ENCODE measurements at places on chromosomes 6 and 20.

- DNase-seq: no peak
These were observed 7.9 kb downstream of the KIAA1755 start for GRCh38 chr20:38252292-38253288.

DNA sequence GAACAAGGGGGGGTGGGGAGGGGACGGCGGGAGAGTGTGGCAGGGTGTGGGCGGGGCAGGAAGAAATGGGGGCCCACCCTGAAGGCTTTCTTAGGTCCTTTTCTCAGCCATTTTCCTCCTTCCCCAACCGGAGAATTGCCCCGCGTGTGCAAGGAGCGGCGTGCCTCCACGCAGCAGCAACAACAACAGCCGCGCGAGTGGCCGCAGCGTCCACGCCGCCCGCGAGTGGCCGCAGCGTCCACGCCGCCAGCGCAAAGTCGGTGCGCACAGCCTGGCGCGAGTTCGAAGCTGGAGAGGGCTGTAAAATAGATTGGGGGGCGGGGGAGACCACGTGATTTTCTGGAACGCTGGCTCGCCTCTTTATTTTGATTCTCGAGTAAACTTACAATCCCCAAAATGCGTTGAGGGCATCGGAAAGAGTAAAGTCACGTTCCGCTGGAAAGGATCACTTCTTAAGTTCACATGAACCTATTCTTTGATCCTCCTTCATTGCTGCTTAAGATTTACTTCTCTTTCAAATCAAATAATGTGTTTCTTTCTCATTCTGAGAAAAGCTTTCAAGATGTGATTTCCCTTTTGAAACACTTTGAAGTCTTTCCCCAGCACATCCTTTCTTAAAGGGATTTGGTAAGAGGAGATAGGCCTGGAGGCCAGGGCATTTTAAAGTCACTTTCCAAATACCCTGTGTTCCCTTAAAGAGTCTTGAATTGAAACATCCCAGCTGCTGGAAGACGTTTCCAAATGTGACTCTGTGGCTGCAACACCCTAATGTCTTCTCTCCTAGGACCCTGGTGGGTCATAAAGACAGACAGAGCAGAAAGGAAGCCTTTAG lies 66.7 kb upstream of the ZNF217 start:
- no peak for DNase-seq

DNA sequence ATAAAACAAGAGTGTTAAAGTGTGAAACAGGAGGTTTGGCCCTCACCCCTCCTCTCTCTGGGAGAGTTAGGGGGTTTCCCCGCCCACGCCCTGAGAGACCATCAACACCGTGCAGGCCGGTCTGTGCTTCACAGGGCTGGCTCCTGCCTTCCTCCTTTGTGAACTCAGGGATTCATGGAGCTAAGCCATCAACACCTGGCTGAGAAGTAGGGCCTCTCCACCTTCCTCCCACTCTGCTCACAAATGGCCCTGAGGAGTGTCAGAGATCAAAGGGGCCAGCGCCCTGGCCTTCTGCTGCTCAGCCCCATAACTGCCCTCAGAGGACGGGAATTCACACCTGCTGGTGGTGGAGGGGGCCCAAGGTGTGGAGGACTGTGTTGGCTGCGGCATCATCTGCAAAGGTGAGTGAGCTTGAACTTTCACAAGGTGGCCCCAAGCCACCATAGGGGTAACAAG lies 88.6 kb downstream of the PSMB1 start:
- no peak for DNase-seq

GRCh38 chr6:170050591-170051041 lies 240.3 kb downstream of the DLL1 start:
- DNase-seq: no peak

DNA sequence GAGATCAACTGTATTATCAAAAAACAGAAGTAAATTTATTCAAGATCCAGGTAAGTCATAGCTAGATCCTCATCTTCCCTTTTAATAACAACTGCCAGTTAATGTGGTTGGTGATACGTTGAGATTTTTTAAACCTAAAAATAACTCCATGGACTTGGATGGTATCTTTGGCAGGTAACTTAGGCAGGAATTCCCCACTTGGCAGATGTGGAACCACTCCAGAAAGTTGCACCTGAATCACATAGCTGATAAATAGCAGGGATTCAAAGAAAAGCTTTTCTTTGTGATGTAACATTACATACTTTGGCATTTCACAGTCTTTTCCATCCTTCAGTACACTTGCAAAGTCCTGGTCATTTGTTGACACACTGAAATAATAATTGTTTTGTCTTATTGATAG lies 62.6 kb downstream of the PRPH2 start:
- DNase-seq: no peak

DNA sequence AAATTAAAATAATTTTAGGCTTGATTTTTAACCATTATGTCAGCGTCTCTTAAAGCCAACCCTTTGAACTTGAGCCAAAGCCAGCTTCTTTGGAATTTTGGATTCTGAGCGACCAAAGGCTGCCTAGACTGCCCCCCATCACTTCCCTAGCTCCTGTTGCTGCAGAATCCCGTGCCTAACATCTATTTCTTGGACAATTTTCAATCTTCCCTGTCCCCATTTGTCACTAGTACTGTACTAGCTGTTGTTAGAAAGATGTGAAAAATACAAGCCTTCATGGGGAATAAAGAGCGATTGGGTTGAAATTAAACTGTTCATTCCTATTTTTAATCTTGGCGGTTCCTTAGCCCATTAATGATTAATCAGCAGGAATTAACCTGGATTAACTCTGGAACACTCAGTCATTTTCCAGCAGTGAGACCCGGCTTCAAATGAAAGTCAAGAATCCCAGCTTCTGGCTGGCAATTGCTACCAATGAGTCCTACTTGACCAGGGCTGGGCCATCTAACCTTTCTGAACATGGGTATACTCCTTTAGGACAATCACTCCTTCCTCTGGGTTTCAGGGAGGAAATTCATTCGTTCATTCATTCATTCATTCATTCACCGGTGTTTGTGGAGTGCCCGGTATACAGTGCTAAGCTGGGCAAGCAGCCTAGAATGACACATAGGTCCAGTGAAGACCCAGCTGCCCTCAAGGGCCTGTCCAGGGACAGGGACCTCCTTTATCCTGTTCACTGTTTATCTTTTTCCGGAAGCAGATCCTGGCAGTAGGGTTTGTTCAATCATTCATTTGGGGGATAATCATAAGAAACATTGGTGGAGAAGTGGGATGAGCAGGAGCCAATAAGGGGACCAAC lies 1.4 kb upstream of the RRBP1 start:
- no peak for DNase-seq

DNA sequence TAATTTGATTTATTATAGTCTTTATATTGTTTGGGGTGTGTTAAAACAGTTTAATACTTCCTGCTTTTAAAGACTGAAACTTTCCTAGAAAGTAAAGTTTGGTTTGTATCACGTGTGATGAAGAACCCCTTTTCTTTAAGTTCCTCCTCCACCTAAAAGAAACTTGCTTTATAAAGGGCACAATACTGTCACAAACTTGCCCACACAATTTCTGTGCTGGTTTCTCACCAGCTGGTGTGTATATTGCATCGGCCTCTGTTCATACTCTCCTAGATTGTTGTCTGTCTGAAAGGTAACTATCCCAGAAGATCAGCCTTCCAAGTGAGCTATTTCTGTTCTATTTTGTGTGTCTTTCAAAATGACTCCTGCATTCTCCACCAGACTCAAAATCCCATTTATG lies 46.9 kb downstream of the ANKRD6 start:
- no peak for DNase-seq

GRCh38 chr6:25370178-25371036 lies 91.2 kb downstream of the CARMIL1 start:
- no peak for DNase-seq

GRCh38 chr6:90709431-90709996 lies 122.6 kb upstream of the MAP3K7 start:
- no peak for DNase-seq

DNA sequence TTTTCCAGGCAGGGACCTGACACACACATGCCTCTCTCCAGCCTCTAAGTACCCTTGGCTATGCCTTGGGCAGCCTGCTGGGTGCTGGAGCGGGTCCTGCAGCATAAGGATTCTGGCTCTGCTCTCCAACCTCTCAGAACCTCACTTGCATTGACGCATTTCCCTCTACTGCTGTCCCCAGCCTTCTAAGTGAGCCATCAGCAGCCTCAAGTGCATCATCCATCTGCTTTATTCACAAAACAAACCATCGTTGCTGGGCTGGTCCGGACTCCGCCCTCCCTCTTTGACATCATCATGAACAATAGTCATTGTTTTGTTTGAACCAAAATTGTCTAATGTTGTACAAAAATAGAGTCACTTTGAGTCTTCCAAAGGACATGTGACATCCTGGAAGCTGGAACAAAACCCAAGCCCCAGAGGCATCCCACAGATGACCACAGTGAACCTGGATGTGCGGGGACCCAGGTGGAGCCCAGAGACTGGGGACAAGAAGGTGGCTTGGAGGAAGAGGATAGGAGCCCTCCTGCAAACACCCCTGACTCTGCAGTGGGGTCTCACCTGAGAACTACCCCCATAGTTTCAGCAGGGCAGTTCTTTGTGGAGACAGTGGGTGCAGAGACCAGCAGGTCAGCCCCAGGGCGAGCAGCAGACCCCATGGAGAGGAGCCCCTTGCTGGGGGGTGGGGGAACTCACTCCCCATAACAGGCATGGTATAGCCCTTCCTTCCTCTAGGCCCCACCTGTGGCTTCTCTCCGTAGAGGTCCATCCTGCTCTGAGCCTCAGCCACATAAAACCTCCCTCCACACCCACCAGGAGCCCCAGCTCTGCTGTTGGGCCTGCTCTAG lies 230.1 kb downstream of the SYNDIG1 start:
- no peak for DNase-seq

- DNase-seq: no peak
These were observed 223.4 kb upstream of the MCHR2 start for GRCh38 chr6:100217225-100218012.

GRCh38 chr6:79504372-79504771 lies 32.9 kb downstream of the LCA5 start:
- DNase-seq: no peak

GRCh38 chr20:33694639-33695012 lies 8.4 kb upstream of the E2F1 start:
- DNase-seq: no peak

DNA sequence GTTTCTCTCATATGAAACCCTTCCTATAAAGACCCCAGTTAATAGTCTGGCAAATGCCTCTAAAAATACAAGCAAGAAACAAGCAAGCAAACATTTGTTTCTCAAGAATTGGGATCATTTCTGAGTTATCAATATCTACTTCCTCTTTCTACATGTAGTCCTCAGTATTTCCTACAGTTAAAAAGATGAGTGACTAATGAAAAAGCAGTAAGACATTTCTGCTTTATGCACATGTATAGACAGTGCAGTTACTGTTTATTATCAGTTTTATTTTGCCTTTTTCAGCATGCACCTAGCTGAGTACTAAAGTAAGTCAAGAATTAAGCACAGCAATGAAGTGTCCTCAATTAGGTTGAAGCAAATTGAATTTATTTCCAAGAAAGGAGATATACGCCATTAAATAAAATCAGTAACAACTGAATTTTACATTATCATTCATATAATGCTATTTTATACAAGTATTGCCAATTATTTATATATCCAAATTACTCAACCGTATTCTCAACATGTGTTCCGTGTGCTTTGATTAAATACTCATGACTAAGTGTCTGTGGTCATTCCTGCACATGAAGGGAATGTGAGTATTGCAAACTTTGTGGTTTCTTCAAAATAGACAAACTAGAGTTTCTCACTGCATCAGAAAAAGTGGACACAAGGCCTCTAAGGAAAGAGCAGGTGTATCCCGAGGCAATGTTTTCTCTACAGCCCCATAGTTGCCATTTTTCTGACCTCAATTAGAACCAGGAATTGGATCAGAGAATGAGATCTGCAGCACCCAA lies 159.3 kb upstream of the MARCKS start:
- no peak for DNase-seq

DNA sequence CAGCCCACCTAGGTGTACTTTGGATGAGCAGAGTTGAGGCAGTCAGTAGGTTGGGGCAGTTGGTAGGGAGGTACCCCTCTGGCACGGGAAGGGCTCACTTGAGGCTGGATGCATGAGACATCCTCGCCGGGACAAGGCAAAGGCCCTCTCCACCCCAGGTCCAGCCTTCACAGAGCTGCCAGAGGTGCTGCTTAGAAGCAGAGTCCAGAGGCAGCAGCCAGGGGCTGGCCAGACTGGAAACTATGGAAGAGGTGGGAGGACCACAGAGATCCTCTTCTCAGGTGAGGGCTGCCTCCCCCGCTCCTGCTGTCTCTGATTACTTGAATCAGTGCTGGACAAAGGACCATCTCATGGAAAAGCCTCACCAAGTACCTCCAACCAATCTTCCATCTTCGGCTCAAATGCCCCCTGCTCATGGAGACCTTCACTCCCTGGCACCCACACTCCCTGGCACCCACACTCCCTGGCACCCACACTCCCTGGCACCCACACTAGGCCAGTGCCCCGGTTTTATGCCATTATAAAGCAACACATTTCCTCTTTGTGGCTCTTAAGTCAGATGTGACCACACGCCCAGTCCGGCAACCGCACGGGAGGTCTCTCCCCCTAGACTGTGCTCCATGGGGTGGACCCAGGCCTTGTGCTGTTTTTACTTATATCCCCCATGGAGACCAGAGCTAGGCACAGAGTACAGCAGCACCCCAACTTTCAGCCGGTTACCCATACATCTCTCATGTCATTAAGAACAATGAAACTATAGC lies 100.1 kb downstream of the YTHDF1 start:
- no peak for DNase-seq

DNA sequence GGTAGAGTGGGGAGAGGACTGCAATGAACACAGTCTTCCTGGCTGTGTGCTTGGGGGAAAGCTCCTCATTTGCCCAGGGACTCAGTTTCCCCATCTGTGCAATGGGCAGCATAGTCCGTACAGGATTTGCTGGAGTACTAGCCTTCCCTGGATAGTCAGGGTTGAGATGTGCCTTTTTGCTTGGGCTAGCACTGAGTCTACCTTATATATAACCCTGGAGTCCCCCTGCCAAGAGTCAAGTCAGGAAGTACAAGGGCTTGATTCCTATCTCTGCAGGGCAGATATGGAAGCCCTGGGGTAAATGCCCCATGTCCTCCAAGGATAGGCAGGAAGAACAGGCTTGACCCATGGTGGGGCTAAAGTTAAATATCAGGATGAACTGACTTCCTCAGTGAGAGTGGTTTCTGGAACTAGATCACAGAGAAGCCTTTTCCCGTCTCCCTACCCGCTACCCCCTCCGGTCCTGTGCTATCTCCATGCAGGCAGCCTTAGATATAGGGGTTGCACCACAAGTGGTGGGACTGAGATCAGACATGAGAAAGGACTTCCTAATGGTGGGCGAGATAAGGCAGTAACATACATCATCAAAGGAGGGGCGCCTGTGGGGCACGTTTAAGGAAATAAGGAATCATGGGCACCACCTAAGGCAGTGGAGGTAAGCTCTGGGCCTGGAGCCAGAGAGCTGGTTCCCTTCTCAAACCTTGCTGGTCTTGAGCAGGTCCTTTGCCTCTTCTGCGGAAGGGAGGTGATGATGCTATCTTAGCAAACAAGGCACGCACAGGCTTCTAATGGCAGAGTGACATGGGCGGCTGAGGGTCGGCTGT lies 157.9 kb downstream of the MRPL14 start:
- no peak for DNase-seq

- no peak for DNase-seq
These were observed 29.4 kb downstream of the PREP start for GRCh38 chr6:105373481-105373880.

GRCh38 chr6:104201557-104201956 lies 658.2 kb downstream of the HACE1 start:
- DNase-seq: no peak
